ENCODE measurements at places on chromosomes 3 and 15.

DNA sequence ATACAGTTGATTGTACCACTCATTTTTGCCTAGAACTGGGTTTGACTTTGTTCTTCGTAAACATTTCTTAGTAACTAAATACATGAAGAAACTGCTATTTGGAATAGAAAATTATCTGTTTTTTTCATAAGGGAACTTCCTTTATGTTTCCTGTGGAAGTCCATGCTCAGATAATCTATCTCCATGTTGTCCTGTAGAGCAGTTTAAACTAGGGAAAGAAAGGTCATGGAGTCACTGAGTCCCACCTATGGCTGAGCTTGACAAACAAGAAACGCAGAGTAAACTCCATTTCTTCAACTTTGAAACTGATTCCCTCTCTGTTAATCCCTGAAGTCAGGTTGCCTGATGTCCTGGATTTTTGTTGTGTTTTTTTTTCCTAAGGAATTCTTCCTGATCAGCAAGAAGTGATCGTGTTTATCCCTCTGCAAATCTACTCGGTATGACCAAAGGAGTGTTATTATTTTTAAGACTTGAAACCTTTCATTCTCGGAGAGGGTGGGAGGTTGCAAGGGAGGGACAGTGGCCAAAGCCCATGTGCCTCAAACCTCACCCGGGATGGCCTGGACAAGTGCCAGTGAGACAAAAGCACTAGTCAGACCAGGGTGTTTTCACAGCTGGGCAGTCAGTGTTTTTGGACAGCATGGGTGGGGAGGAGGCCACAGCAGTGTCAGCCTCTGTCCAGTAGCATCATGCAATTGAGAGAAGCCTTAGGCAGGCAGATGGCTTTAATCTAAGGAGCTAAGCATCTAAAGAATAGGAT is 129.8 kb upstream of the PHLDB2 start:
- peak; percentile 66 for DNase-seq

GRCh38 chr15:79740561-79740960 is 156.3 kb downstream of the MTHFS start:
- DNase-seq: no peak

- no peak for DNase-seq
These were observed 2.0 kb downstream of the GALNT15 start for GRCh38 chr3:16176391-16177030.

GRCh38 chr3:120823156-120823555 is 80.6 kb downstream of the GTF2E1 start:
- no peak for DNase-seq

DNA sequence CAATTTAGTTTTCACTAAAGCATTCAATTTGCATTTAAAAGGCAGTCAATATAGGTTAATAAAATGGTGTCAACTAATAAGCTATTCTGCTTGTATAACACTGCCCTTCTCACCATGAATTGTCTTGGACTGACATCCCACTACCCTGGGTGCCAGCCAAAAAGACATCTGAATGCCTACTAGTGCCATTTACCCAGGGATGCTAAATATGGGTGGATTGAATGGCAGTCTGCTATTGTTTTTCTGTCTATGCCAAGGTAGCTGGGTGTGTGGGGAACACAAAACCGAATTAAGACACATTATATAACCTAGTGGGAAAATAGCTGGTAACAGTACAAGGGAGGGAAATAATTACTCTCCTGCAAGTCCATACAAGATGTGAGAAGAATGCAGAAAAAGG is 240.0 kb upstream of the CFAP20DC start:
- DNase-seq: no peak

GRCh38 chr15:58171476-58172061 is 33.4 kb downstream of the AQP9 start:
- no peak for DNase-seq

- DNase-seq: no peak
These were observed 66.0 kb downstream of the SCAPER start for GRCh38 chr15:76839173-76839572.

DNA sequence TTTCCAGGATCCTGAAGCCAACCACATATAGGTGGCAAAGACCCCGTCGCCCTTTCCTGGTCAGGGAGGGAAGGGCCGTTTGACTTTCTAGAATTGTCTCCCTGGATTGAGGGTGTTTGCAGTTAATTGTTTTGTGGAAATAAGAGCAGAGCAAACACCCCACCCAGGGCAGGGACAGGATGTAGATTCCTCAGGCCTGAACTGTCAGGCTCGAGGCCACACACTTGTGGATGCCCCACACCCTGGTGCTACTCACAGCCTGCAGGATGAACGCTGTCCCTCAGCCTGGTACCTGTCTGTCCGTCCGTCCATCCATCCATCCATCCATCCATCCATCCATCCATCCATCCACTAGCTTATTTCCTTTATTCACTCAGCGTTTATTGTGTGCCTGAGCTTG is 29.9 kb upstream of the FLNB start:
- DNase-seq: no peak

GRCh38 chr3:7392206-7392605 is 531.3 kb downstream of the GRM7 start:
- no peak for DNase-seq

DNA sequence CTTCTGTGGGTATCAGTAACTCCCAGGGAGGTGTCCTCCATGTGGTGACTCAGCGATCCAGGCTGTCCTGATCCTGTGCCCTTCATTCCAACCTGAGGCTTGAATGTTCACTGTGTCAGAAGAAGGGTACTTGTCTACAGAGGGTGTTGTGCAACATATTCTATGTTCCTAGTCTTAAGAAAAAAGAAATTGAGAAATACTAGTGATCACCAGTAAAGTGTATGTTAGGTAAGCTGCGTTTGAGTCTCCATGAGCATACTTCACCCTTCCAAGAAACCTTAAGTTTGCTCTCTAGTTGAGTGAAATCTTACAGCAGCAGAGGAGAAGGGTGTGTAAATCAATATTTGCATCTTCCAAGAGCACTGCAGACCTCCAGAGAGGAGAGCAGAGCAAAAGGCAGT is 122.2 kb upstream of the SLC24A5 start:
- DNase-seq: no peak

DNA sequence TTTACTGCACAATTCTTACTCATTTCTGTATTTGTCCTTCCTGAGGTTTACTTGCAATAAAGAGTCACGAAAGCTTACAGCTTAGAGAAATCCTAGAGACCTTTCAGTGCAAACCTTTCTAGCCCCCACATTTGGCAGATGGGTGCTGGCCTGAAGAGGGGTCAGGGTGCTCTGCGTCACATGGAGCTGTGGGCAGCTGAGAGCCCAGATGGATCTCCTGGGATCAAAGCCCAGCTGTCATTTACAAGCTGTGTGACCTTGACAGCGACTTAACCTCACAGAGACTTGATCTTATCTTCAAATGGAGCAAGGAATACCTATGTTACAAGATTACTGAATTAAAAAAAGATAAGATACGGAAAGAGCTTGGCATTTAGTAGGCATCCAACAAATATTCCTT is 24.0 kb upstream of the RAF1 start:
- no peak for DNase-seq

DNA sequence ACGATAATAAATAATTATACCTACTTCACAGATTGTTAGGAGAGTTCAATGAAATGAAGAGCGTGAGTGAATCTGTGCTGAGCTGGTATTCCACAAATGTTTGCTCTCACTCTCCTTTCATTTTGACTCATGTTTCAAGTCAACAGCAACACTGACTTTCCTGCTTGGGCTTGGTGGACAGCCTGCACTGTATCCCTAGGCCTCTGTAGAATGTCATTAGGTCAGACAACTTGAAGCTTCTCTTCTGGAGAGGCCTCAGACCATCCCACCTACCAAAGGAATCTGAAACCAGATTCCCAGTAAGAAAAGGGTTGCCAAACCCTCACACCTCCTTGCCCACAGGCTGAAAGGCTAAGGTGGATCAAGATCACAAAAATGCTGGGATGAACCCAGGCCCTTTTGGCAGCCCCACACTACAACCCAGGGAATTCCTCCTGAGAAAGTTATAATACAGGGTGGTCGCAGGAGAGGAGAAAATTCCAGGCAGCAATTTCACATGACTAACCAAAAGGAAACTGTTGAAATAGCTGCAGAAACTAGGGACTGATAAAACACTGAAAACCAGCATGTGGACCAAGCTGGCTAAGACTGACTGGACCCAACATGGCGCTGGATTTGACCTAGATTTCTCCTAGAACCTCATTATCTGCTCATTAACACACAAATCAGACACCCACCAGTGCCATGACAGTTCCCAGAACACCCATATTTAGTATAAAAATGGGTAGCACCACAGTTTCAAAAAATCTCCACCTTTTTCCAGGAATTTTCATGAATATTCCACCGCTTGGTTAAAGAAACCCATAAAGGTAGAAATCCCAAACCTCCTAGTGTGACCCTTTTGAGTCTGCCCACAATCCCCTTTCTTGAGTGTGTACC is 57.0 kb upstream of the ZNF148 start:
- DNase-seq: no peak

GRCh38 chr3:126357295-126358037 is at the start of gene KLF15:
KLF15 (minus strand) TSS chr3:126357408; CDS start chr3:126352922, 4,486 bp downstream.
- peak; percentile 46 for DNase-seq

DNA sequence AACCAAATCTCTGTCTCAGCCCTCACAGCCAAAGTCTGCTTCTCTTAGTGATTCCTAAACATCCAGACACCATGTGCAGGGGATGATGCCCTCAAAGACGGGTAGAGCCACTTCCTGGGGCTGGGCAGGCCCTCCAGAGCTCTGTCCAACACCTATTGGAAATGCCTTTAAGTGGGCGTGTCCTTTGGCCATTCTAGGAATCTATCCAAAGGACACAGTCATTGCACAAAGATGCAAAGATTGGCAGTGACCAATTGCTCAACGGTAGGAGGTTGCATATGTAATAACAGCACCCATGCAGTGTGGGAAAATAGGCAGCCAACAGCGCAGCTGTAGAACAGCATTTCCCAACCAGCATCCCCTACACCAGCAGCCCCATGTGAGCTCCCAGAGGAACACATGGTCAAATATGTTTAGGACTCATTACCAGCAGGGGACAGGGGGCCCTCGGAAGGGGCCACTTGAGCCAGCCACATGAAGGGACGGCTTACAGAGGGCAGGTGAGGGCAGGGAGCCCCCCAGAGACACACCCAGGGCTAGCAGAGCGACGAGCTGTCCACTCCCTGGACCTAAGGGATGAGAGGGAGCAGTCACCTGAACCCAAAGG is 142.8 kb upstream of the IQSEC1 start:
- DNase-seq: no peak

DNA sequence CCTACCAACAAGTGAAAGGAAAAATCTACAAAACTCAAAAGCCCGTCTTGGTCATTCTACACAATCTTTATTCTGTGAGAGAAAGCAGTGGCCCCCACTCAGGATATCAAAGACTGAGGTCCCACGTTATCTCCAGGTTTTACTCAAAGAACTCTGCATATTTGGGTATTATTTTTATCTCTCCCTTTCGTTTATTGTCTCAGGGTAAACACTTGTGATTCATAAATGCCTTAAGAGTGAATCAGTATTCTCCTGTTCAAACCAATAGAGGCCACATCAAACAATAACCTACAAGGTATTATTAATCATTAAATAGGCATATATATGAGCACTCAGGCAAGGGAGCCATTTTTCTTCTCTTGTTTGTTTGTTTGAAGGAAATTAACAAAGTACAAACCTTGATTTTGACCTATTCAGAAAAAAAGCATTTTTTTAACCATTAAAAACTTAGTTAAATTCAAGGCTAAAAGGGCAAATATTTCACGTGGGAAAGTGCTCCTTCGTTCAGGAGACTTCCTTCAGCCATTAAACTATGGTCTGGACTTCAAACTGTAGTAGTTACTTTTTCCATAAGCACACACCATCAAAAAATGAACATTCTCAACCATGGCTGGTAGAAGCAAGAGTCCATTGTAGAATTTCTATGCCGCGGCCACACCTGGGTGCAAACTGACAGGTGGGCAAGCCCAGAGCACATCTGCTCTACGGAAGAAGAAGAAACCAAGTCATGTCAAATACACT is 13.9 kb upstream of the HES1 start:
- no peak for DNase-seq

DNA sequence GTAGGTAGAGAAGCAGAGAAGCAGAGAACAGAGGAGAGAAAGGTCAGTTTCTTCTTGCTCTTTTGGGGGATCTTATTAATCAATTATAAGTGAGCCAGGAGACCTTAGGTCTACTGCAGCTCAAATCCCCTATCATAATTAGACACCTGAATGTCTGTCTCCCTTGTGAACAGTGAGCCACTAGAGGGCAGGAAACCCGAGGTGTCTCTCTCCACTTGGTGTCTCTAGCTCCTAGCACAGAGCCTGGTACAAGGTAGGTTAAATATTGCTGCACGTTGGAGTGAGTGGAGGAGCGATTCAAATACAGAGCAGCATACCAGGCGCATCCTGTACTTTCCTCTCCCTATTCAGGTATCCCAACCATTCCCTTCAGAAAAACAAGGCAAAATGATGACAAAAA is 2.0 kb upstream of the ST8SIA2 start:
- DNase-seq: no peak

GRCh38 chr3:14125193-14126016 is 553 bp downstream of the TMEM43 start:
- DNase-seq: peak; percentile 85

DNA sequence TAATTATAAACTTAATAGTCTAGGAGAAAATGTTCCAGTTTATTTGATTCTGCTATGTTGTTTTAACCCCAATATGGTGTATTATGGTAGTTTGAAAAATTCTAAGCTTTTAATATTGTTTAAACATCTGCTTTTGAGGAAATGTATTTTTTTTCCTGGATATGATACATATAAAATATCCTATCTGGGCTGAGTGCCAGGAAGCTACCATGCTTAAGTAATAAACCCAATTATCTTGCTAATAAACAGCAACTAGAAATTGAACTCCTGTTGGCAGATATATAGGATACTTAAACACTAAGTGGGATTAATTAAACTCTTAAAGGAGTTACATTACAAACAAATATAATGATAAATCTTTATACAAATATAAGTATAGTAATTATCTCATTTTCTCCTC is 293.7 kb upstream of the GRM7 start:
- no peak for DNase-seq

DNA sequence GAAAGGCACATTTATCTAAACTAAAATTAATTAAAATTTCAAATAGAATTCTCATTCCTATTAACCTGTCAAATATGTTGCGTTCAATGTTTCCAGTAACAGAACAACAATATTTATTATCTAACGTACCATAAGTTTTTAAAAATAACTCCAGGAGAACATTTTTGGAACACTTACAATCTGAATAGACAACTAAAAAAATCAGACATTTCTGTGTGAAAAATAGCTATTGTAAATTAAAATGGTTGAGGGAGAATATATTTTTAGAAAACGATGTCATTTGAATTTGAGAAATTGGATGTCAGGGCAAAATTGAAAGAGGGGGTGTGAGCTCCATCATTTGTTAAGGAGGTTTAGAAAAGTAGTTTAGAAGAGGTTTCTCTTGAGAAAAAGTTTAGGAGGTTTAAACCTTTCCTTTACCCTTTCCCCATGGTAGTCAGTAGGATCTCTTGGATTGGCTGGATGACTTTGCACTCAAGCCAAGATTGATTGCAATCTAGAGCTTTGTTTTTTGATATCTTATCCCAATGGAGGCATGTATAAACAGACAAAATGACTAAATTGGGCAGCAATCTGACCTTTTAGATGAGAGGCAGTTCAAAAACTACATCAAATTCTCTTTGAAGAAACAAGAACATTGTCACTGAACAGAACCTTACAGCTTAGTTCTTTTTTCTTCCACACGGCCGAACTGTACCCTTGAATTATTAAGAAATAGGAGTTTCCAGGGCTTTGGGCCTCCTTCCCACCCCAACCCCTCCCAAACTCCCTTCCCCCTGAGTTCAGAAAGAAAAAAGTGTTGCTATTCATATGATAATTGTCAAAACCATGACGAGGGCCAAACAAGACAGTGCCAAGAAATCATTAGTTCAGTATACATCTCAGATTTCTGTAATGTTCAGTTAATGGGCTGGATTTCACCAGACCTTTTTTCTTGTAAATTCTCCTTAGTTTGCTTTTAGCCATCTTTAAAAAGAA is 79.7 kb upstream of the CDIN1 start:
- DNase-seq: peak; percentile 19

- no peak for DNase-seq
These were observed 236.8 kb downstream of the KLF13 start for GRCh38 chr15:31563421-31563820.
